ENCODE measurements at places on chromosomes 3 and 15.

DNA sequence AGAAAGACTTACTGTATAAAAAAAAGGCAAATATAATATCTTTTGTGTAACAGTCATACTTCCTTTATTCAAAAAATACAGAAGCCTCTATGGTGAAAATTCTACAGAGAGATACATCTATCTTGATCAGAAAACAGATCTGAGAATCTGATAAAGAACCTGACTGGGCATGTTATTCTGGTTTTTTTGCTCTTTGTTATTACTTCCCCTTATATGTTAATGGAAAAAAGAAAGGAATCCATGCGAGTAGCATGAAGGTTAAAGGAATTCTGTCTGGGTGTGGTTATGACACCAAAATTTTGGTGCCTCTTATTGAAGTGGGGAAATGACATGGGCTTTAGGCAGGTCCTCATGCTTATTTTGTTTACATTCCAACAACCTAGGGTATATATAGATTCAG lies 81.7 kb downstream of the BCHE start:
- no peak for DNase-seq

GRCh38 chr3:160837394-160837980 lies 81.5 kb downstream of the PPM1L start:
- no peak for DNase-seq

- DNase-seq: no peak
Measured at GRCh38 chr15:29005931-29006330, 120.2 kb downstream of the APBA2 start.

GRCh38 chr15:80182611-80183261 lies 29.9 kb downstream of the FAH start:
- no peak for DNase-seq
